ENCODE measurements at places on chromosomes 1 and 21.
A peak's percentile ranks its signal among the peaks of the same experiment; 100 is the strongest.

DNA sequence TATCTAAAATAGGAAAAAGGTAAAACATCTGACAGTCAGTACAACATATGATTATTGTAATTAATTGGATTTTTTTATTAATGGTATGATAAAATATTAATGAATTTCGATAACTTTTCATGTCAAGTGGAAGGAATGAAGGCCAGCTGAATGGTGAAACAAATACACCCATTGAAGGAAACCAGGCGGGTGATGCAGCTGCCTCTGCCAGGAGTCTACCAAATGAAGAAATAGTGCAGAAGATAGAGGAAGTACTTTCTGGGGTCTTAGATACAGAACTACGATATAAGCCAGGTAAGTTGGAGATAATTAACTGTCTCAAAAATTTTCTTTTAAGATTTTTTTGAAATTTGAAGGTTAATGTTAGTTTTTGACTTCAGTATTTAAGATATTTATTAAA lies 3.2 kb downstream of the SON start:
- DNase-seq, result no peak

DNA sequence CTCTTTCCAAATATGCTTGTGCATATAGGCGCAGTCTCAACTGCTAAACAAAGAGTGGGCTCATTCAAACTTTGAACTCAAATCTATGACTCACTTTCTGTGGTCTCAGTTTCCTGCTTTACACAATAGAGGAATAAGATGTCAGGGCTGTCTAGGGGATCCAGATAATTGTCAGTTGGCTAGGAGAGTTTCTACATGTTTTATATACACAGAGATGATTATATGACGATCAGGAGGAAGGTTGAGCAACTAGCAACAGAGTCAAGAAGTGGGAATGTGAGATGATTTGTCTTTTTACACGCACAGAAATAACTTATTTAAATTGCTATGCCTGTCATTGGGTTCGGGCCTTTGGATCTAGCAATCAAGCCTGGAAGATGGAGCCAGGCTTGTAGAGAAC lies 299.4 kb upstream of the LYPLAL1 start:
- DNase-seq, result no peak

- no peak for DNase-seq
Measured at GRCh38 chr1:46681333-46682034, 9.8 kb downstream of the TEX38 start.

- peak; percentile 86 for DNase-seq
Measured at GRCh38 chr1:234969581-234970400, 158.8 kb downstream of the TOMM20 start.

DNA sequence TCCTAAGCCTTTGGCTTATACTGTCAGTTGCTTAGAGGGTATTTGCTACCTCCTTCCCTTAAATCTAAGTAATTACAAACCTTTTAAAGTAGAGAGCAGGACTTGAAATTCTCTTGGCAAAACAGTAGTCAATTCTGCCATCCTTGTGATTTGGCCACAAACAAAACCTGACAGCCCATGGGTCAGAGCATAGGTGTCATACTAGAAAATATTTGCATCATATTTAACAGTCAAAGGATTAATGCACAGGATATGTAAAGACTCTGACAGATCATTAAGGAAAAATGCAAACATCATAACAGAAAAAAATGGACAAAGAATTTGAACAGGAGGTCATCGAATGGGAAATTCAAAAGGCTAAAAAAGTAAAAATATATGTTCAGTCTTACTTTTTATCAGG lies 50.5 kb downstream of the ZFYVE9 start:
- DNase-seq, result no peak
